Stimulated activated CD4-positive, alpha-beta T cell treated with anti-CD3 and anti-CD28 coated beads, Interleukin-2, amount 100 ng/mL, for 4 hours (primary cell): ENCODE measurements at places on chromosomes 3 and 15.

GRCh38 chr3:184676927-184677326, 34.9 kb downstream of the MAGEF1 start:
- DNase-seq = no peak

GRCh38 chr15:75367913-75368688, at the start of gene MAN2C1:
Gene MAN2C1, minus strand, starts transcription at chr15:75368607. Its CDS starts 24 bp downstream, at chr15:75368583.
- peak; percentile 89 for DNase-seq

DNA sequence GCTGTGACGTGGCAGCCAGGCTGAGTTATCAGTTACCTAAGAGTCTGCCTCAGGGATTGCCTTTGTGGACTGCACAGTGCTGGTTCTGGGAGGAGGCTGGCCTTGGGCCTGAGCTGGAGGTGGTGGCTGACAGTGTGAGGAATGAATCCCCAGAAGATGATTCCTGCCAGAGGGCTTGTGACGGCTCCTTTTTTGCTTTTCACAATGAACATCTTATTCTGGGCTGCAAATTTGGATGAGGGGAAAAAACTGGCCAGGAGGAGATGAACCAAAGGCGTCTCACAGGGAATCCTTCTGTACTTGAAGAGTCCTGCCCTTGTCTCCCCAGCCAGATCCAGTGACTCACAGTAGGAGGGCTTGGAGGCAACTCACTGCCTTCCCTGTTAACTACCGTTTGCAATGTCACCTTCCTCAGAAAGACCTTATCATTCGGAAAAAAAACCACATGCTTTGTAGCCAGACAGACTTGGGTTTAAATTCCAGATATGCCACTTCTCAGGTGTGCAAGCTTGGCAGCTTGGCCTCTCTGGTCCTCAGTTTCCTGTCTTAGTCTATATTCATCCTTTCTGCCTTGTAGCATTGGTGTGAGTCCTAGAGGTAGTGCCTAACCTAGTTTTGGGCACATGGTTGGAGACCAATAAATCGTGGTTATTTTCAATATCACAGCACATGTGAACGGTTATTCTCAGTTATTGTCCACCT, 19.1 kb downstream of the ST6GAL1 start:
- no peak for DNase-seq

DNA sequence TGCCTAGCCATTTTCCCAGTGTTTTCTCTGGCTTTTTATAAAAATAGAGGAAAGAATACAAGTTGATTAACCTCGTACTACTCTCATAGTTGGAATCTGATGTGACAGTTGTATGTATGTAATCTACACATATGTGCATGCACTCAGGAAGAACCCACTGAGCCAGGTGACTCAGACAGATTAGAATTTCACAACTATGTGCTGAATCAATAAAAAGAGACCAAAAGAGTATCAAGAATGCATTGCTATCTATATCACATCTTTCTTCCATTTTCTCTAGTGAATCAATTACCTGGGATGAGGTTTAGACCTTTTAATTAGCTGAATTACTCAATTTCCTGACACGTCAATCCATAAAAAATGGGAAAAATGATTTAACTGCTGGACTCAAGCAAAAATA, 319.3 kb upstream of the ATP10A start:
- no peak for DNase-seq

DNA sequence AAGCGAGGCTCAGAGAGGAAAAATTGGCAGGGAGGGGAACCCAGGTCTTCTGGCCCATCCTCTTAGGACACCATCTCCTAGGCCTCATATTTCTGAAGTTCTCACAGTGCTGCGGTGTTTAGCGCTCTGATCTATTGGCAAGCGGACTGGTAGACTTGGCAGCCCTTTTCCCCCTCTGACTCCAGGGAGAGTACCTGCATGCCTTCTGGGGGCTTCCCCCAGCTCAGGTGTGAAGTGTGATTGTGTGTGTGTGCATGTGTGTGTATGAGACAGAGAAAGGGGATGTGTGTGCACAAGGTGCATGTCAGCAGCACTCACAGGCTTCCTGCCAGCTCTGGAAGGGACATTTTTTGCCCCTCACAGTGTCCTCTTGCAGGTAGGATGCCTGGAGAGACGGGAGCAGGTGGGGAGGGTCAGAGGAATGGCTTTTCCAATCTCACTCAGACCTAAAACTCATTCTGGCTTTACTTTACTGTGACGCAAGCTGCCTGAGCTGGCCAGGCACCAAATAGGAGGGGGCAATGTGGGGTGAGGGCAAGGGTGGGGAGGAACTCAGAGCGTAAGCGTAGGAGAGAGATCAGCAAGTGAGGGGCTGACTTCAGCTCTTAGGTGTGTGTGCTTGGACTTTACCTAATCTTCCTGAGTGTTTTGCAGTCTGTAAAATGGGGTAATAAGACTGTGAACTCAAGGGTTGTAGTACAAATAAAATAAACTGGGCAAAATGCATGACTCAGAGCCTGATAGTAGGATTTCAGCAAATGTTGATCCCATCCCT, 4.0 kb upstream of the IL17RE start:
- DNase-seq = no peak

GRCh38 chr3:181700168-181701087, 11.3 kb upstream of the SOX2 start:
- peak; percentile 17 for DNase-seq

DNA sequence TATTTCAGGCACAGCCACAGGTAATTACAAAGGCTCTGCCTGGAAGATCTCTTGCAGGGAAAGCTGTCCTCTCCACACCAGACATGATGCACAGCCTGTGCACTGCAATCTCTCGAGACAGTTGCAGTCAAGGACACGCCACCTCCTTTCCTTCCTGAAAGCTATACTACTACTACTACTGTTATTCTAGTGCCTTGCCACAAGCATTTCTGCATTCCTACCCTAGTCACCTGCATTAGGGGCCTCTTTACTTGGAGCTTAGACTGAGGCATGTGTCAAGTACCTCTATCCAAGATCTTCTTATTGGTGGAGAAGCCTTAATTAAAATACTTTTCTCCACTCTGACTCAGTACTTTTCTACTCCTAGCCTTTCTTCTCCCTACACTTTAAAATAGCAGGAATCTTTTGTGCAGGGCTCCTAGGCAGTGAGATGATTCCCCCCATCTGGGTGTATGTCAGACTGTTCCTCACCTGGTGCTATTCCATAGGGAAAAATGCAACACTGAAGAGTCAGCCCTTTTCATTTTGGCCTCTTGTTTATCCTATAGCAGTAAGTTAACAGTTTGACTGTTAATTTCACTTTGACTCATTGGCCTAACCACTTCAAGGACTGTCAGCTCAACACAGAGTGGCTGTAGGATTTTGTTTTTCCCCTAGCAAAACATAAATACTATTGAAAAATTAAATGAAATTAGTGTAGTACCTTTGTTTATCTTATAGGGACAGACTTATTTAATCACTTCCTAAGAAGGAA, 78.9 kb downstream of the ESYT3 start:
- no peak for DNase-seq
